CD4-positive, alpha-beta memory T cell (primary cell): ENCODE measurements at places on chromosomes 2 and 18.

DNA sequence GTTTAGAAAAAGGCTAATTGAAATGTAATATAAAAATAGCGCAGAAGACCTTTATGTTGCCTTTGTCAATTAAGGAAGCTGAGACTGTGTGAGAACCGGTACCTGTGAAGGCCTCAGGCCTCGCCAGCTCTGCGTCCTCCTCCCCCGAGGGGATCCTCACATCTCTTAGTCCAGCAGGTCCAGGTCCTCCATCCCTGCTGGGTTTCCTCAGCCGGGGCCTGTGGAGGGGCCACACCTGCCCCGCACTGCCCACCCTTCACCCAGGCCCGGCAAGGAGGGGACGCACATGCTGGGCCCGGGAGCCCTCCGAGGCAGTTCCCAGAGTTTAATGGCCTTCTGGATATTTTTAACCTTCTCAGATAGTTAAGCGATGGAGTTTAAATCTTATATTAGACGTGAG lies 3.5 kb downstream of the KCNG2 start:
- DNase-seq, result no peak

DNA sequence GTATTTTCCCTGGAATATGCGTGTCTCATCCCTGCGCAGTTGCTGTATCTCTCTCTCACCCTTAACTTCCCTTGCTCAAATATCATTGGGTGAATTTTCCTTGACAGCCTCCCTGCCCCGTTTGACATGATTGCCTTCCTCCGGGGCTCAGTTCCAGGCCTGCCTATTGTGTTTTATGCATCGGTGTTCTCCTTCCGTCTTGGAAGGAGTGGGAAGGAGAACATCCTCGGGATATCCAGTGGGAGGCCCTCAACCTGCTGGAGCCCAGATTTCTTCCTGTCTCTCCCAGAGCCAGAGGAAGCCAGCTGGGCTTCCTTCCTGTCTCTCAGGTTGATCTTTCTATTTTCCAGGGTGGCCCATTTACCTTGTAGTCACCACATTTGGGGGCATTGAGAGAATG lies 434.7 kb upstream of the HS6ST1 start:
- no peak for DNase-seq

DNA sequence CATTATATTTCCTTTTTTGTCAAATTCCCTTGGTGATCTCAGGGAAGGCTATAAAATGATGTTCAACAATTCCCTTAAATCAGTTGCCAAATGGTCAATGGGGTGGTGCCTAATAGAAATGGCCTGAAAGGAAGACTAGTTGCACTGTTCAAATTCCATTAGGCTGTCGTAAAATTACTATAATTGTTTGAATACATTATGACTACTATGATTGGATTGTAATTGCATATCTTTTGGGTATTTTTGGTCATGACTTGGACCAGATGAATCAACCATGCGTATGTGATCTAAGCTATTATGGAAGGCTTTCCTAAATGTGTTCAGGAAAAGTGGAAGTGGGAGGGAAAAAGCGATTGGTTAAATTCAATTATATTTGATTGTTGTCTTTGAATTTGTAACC lies 41.3 kb upstream of the KCNE4 start:
- no peak for DNase-seq

DNA sequence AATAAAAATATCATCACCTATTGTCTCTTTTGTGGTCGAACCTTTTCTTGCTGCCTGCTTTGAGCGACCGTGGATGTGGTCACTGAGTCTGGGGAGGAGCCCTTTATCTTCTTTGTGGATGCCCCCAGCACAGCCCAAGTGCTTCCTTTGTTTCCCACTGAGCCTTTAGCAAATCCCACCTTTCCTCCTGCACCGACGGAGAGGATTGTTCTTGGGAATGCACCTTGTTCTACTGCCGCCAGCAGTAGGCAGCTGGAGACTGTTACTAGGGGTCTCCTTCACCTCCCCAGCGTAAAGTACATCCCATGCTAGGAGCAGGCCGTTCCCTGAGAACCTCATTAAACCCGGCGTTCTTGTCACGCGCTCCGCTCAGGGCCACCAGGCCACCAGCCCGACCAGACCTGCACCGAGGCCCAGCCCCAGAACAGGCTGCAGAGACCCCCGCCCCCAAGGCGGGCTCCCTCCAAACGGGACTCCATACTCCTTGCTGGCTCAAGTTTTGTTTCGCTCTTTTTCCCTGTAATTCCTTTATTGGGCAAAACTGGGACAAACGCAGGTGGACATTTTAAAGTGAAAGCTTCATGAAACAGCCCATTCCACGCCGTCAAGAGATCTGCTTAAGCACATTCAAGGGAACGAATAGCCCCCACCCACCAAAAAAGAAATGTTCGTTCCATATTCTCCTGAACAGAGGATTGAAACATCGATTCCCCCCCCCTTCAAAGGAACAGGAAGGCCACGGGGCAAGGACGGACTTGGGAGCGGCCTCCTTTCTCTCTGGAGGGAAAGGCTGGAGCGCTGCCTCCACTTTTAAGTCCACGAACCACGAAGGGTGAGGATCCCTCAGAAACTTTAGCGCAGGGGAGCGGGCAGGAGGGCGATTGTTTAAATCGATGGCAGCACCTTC lies 1.1 kb upstream of the MAT2A start:
- DNase-seq, result peak; percentile 28

GRCh38 chr2:220053919-220054318 lies 426.5 kb downstream of the SLC4A3 start:
- DNase-seq, result no peak
